ENCODE measurements at places on chromosomes 11 and 22. TPM values are rescaled to one million over a fixed set of nuclear protein-coding genes. Genes with fewer than 3 reads are reported as not detected.

Gene MS4A15
- total RNA-seq, result not detected

Gene AKIP1
- 37.7 TPM for total RNA-seq

Gene OR52N4
- total RNA-seq, result not detected

Gene ART1
- total RNA-seq, result not detected

Gene SCN4B
- total RNA-seq, result not detected

Gene OSBPL5
- 41.7 TPM for total RNA-seq

All from aortic smooth muscle cell (primary cell).